Keratinocyte (primary cell): ENCODE measurements at places on chromosomes 11 and 22. TPM values are rescaled to one million over a fixed set of nuclear protein-coding genes. Genes with fewer than 3 reads are reported as not detected.

Gene STX3
- 41.1 to 48.0 TPM (median 42.5 TPM) in 3 replicates for polyA plus RNA-seq

DNA sequence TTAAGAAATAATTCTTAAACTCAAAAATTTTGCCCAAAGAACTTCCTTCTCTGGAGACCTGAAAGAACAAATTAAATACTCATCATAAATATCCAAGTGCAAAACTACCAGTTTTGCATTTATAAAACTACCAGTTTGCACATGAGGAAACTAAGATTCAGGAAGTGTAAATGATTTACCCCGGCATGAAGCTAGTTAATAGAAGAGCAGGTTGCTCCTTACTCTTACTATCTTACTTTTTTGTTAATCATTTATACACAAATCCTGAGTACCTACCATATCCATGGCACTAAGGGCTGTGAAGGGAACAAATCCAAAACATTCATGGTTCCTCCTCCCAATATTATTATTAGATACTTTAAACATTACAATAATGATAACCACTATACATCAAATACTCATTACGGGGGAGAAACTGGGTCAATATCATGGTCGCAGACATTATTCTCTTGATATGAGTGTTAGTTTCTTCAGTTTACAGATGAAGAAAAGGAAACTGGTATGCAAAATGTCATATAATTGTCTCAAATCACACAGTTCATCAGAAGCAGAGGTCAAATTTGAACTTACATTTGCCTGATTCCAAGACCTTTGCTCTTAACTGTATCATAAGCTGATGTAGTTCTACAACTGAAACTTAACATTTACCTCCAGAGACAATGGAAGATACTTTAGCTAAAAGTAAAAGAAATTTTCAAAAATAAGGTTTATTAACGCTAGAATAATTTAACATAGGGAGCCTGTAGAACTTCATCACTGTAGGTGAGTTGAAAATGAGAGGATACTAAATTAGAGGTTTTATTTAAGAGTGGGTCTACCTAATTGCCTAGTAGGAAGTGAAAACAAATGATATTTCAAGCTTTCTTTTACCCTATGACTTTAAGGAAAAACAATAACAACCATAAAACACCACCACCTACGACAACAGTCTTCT, 74.5 kb downstream of the FAM76B start:
- DNase-seq, result no peak

Gene IL17REL
- polyA plus RNA-seq, result not detected in 3 replicates

GRCh38 chr11:68839911-68840641, 1.6 kb downstream of the CPT1A start:
- DNase-seq, result no peak

DNA sequence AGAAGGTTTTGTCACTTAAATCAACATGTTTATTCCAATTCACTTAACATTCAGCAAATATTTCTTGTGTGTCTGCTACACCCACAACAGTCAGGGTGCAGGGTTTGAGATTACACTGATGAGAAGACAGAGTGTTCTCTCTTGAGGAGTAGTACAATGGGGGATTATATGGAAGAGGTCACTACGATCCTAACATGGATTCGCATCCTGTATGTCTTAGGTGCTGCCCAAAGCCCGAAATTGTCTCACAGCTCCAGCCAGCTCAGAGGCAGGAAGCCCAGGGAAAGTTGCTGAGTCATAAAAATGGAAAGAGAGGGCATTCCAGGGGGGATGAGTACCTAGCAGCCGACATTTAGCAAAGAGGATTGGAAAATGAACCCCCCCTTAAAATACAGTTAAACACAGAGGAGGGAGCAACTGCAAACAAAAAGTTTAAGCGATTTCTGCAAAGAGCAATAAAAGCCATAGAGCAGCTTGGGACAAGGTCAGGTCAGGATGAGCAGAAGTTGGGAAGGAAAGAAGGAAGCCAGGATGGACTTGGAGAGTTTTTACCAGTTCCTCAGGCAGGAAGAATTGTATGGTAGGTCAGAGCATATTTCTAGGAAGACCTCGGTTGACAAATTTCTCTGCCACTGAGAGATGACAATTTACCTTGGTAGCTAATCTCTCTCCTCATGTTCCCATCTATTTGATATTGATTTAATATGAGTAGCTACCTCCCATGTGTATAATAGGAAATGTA, 49.5 kb downstream of the IGLL5 start:
- no peak for DNase-seq

- DNase-seq, result no peak
Measured at GRCh38 chr22:33811208-33811607, 109.1 kb downstream of the LARGE1 start.

GRCh38 chr11:114250993-114251814, 45.0 kb upstream of the NNMT start:
- no peak for DNase-seq

Gene MYEOV
- polyA plus RNA-seq, result 1.4 to 2.7 TPM (median 1.5 TPM) in 3 replicates

Gene DGCR6
- polyA plus RNA-seq, result 0.37 to 1.2 TPM (median 0.88 TPM) in 3 replicates

GRCh38 chr11:74870485-74870884, 78.4 kb downstream of the XRRA1 start:
- no peak for DNase-seq

Gene C11orf42
- not detected in 3 replicates for polyA plus RNA-seq

DNA sequence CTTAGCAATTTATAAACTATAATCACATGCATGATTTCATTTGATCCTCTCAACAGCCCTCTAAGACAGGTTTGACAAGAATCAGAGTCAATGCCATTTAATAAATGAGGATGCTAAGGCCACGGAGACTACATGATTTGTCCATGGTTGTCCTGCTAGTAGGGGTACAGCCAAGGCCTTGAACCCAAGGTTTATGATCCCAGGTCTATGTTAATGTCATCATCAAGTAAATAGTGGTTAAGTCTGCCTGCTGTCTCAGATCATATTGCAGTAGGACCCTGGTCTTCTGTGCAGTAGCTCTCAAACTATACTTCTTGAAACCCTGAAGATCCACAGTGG, 17.7 kb upstream of the SYTL2 start:
- no peak for DNase-seq

DNA sequence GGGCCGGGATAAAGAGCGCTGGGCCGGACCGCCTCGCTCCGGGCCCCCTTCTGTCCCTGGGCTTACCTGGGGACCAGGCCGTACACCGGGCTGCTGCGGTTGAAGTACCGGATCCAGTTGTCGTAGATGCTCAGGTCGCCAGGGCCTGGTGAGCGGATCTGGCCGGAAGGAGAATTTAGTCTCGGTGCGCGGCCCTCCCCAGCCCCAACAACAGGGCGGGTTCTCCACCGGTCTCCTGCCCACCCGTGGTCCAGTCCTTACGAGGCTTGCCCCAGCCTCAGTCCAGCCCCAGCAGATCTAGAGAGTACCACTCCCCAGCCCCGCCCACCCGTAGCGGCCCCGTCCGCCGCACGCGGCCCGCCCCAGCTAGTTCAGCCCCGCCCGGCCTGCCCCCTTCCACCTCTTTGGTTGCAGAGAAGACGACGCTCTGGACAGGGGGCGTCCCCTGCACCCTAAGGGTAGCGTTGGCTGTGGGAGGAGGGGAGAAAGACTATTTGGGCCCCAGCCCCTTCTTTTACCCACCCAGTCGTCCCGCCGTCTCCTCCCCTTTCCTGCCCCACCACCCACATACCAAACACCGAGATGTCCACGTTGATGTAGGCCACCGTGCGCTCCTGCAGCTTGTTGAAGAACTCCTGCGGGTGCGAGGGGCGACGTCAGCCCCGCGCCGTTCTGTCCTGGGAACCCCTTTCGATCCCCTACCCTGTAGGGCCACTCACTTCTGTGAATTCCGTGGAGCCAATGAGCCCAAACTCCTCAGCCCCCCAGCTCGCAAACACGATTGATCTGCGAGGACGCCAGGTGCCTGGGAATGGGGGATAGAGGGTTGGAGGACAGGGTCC, 6.8 kb downstream of the SAC3D1 start:
- no peak for DNase-seq
